ENCODE measurements at places on chromosomes 7 and 10.
A peak's percentile ranks its signal among the peaks of the same experiment; 100 is the strongest.

DNA sequence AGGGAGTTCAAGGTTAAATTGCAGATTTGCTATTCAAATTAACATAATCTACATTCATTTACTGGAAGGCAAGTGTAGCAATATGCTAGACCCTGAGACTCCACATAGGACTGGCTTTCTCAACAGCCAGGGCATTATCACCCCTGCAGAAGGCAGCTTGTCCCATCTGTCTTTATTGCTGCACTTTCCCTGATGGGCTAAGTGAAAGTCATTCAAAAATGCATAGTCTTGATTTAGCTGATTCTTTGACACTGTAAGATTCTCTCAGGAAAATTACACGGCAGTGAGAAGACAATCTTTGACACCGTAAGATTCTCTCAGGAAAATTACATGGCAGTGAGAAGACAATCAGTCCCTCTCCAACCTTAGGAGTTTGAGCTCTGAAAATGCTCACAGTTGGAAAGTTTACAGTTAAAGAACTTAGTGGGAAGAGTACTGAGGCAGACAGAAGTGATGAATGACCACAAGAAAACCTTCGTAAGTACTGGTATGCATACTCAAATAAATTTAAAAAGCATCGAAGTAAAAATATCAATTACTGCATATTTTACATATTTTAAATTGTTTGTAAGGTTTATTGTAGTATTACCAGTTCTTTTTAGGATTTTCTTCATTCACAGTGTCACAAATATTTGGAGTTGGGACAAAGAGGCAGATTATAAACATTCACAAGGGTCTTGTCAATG lies 88.9 kb downstream of the RAPGEF5 start:
- DNase-seq: no peak

DNA sequence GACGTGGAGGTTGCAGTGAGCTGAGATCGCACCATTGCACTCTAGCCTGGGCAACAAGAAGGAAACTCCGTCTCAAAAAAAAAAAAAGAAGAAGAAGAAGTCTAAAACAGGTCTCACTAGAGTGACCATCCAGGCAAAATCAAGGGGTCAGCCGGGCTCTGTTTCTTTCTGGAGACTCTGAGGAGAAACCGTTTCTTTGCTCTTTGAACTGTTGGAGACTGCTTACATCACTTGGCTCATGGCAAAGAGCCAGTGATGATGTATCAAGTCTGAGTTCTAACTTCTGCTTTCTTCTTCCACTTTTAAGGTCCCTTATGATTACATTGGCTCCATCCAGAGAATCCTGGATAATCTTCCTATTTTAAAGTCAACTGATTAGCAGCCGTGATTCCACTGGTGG lies 306.8 kb downstream of the WDR11 start:
- no peak for DNase-seq

- no peak for DNase-seq
Observed at GRCh38 chr10:73881221-73881919, 7.0 kb upstream of the CAMK2G start.

DNA sequence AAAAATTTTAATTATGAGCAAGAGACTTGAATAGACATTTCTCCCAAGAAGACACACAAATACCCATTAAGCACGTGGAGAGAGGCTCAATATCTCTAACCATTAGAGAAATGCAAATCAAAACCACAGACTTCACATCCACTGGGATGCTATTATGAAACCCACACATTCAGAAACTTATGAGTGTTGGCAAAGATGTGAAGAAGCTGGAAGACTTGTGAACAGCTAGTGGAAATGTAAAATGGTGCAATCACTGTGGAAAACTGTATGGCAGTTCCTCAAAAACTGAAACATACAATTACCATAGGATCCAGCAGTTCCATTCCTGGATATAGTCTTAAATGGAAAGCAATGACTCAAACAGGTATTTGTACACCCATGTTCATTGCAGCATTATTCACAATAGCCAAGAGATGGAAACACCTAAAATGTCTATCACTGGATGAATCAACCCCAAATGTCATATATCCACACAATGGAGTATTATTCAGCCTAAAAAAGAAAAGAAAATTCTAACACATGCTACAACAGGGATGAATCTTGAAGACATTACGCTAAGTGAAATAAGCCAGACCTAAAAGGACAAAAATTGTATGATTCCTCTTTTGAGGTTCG lies 53.5 kb upstream of the FRMD4A start:
- DNase-seq: no peak

GRCh38 chr7:2819161-2819953 lies 24.8 kb downstream of the GNA12 start:
- DNase-seq: no peak

- no peak for DNase-seq
Observed at GRCh38 chr7:66950311-66950710, 29.3 kb downstream of the TMEM248 start.

DNA sequence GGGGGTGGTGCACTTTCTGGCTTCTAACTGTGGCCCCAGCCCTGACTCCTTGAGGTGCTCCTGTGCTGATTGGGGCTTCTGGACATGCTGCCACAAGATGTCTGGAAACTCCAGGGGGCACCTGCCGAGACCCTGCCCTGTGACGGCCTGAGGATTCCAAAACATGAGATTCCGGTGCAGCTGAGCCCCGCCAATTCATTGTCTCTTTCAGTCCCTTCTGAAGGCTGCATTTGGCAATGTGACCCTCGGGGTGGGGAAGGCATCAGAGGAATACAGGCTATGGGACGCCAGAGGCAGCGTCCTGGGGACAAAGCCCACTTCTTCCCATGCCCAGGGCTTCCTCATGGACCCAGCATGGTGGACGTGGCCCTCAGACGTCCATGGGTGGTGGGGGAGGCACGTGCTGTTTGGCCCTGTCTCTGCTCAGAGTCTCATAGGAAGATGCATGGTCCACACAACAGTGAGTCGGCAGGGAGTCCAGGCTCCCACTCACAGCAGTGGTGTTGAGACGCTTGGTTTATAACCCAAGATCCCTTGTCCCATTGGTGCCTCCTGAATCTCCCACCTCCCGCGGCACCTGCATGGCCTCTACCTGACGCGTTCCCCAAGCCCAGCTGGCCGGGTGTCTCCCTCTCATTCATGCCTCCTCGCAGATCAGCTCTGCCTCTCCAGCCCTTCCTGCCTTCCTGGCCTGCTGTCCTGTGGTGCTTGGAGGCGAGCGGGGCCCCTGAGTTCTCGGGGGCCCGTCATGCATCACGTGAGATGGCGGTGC lies 129.9 kb downstream of the WDR37 start:
- DNase-seq: peak; percentile 48

DNA sequence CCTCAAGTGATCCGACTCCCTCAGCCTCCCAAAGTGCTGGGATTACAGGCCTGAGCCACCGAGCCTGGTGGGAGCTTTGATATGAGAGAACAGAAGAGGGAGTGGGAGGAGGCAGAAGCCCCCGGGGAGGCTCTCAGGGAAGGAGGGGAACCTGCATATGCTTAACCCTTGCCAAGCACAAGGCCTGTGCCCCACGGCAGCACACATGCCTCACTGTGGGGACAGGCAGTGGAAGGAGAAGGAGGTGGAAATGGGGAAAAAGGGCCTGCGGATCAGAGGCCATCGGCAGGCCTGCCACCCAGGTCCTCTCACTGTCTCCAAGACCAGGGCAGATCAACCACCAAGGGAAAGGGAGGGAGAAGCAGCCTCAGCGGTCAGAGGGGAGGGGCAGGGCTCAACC lies 7.2 kb upstream of the GRID1 start:
- peak; percentile 23 for DNase-seq

DNA sequence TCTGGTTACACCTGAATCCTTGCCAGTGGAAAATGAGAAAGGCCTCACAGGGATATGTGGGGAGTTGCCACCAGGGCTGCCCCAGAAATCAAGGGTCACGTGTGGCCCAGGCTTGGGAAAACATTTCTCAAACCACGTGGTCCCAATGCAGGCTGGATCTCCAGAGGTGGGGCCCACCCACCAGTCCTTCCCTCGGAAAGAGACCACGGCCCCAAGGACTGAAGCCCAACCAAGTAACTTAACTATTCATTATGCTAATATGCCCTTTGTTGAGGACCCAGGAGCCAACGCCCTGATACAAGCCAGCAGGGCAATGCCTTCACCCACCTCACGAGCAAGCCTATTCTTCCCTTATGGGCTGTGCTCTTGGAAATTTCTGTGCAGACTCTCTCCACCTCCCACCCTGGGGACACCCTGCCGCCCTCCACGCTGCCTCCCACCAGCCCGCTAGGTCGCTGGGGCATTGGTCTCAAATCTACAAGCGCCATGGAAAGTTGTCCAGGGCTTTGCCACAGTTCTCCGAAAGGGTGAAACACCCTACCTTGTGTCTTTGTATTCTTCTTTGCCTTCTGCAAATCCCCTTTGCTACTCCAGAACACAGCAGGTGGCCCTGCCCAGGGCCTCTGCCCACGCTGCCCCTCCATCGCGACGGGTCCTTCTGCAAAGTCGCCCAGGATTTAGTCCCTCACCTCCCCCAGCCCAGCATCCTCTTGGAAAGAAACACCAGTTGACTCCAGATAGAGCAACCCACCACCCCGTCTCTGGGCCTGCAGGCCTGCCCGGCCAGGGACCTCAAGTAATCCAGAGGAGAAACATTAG lies 8.8 kb downstream of the TNS3 start:
- peak; percentile 66 for DNase-seq

GRCh38 chr10:77626266-77626935 lies 11.2 kb downstream of the KCNMA1 start:
- DNase-seq: no peak

GRCh38 chr10:70348228-70348850 lies 34.1 kb downstream of the LRRC20 start:
- DNase-seq: no peak

GRCh38 chr10:1291178-1292090 lies 235.2 kb downstream of the WDR37 start:
- no peak for DNase-seq
